ENCODE measurements at places on chromosomes 2 and 18.

- DNase-seq: no peak
Observed at GRCh38 chr2:117963446-117963845, 50.4 kb downstream of the CCDC93 start.

DNA sequence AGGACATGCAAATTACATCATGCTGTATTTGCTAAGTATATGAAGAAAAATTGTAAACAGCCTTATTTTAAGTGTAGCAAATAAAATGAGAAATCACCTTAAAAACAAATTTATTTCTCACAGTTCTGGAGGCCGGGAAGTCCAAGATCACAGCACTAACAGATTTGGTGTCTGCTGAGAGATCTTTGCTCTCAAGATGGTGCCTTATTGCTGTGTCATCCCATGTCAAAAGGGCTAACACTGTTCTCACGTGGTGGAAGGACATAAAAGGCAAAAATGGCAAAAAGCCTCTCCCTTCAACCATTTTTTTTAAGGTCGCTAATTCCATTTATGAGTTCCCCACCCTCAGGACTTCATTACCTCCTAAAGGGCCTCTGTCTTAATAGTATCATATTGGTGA lies 12.1 kb downstream of the XRCC5 start:
- DNase-seq: no peak

DNA sequence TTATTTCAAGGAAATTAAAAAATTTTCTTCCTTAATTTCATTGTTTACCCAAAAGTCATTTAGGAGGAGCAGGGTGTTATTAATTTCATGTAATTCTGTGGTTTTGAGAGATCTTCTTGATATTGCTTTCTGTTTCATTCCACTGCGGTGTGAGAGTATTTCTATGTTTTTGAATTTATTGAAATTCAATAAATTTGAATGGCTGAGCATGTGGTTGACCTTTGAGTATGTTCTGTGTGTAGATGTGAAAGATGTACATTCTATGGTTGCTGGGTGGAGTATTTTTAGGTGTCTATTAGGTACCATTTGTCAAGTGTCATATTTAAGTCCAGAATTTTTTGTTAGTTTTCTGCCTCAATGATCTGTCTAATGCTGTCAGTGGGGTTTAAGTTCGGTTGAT lies 39.4 kb upstream of the LANCL1 start:
- no peak for DNase-seq

DNA sequence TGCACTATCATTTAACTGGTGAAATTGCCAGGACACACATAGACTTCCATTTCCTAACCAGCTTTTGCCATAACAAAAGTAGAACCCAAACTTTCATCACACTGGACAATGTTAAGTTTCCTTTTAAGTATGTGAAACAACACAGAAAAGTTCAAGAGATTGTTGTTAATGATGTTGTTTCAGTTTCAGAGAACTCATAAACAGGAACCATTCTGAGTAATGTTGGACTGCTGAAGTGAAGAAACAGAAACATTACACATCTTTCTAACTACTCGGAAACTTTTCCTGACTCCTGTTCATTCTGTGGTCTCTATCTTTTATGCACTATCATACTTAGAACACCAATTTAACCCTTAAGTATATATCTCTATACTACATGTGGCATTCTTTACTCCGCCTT lies 179.2 kb downstream of the RIT2 start:
- DNase-seq: no peak

- DNase-seq: no peak
Observed at GRCh38 chr2:155727187-155727895, 605.2 kb downstream of the NR4A2 start.

DNA sequence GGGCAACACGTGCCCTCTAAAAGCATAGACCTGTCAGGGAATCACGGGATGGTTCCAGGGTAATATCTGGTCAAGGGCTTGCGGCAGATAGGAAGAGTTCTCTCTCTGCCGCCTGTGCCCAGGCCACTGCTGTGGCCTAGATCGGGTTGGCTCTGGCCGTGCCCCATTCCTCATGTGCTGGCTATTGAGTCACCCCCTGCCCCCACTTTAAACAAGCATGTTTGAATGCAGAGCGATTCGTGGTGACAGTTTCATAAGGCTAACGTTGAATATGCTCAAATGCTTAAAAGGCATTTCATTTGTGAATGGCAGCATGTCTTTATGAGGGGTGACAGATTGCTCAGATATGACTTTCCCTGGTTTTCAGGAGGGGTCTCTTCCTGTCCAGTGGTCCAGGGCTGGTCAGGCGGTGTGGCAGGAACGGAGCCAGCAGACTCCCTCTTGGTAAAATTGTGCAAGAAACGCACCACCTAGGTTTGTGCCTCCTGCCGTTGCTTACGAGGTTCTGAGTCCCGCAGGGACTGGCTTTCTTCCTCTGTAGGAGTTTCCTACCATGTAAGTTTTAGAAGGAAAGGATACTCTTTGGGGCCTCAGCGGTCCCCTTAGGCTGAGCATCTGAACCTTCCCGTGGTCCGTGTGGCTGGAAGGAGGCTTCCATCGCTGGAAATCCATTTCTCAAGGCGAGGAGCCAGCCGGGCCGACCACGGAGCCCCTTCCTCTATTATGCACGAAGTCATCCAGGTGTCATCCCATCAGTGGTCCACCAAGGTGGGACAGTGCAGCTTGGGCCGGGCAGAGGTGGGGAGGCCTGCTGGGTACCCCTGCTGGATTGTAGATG lies 50.2 kb downstream of the AGAP1 start:
- DNase-seq: no peak

DNA sequence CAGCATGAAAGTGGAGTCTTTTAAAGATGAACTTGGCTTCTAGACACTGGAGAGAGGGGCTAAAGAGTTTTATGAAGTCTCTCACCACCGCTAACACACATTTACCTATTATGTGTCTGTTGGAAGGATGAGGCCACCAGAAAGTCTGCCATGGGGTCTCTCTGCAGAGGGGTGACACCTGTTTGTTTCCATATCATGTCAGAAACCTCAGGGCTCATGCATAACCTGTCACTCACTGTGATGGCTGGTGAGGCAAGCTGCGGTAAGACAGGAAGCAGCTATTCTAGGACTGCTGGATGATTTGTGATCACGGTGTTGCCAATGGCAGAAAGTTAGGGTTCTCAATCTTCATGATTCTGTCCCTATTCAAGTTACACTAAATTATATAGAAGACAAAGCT lies 60.8 kb upstream of the DNMT3A start:
- no peak for DNase-seq
